ENCODE measurements at places on chromosomes 13 and 19.

- peak; percentile 15 for DNase-seq
Measured at GRCh38 chr19:17576758-17577456, 21.5 kb downstream of the COLGALT1 start.

- no peak for DNase-seq
Measured at GRCh38 chr19:3382460-3383100, 16.2 kb downstream of the NFIC start.

DNA sequence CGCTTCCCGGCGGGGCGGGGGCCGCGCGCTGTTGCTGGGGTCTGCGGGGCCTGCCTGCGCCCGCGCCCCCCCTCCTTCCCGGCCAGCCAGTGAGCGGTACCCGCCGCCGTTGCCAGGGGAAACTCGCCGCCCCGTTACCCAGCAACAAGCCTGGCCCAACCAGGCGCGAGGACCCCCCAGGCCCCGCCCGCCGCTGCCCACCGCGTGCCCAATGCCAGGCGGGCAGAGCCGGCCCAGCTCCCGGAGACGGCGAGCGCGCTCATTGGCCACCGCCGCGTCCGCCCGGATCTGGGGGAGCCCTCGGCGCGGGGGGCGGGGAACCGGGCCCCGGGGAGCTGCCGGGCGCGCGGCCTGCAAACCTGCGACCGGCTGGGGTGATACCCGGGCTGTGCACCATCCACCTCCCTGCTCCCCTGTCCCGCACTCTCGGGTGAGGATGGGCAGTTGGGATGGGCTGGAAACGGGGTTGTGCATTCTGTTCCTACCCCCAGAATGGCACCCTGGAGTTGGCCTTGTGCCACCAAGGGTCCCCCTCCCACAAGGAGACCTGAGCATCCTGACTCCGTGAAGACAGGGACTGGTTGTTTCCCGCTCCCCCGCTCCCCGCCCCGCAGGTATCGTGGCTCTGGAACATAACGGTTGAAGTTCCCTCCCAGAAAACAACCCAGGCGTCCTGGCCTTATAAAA, 8.8 kb upstream of the BBC3 start:
- peak; percentile 37 for DNase-seq

DNA sequence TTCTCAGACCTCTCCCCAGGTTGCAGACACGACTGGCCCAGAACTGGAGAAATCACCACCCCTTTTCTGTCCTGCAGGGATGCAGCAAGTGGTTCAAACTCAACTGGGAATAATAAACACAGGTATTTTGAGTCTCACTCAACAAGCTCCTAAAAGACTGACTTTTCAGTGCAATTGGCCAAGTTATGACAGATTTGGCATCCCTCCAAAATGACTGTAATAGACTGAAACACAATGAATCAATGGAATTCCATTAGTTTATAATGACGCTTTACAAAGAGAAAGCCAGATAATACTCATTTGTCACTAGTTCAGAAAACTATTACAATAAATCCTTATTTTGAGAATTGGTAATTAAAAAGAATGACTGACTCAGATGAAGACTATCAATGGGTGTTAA, 38.1 kb downstream of the MIPEP start:
- no peak for DNase-seq

DNA sequence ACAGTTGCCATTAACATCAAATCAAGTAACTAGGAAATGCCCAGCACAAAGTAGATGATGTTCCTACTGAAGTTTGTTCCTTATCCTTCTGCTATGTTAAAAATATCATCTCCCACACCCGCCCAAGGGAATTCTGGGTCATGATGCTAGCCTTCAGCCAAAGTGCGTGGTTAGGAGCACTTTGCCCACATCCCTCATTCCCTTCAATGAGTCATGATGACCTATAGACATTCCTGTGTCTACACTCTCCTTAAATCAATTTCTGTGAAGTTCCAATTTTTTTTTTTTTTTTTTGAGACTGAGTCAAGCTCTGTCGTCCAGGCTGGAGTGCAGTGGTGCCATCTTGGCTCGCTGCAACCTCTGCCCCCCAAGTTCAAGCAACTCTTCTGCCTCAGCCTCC, 17.0 kb downstream of the RXFP2 start:
- DNase-seq = peak; percentile 98

DNA sequence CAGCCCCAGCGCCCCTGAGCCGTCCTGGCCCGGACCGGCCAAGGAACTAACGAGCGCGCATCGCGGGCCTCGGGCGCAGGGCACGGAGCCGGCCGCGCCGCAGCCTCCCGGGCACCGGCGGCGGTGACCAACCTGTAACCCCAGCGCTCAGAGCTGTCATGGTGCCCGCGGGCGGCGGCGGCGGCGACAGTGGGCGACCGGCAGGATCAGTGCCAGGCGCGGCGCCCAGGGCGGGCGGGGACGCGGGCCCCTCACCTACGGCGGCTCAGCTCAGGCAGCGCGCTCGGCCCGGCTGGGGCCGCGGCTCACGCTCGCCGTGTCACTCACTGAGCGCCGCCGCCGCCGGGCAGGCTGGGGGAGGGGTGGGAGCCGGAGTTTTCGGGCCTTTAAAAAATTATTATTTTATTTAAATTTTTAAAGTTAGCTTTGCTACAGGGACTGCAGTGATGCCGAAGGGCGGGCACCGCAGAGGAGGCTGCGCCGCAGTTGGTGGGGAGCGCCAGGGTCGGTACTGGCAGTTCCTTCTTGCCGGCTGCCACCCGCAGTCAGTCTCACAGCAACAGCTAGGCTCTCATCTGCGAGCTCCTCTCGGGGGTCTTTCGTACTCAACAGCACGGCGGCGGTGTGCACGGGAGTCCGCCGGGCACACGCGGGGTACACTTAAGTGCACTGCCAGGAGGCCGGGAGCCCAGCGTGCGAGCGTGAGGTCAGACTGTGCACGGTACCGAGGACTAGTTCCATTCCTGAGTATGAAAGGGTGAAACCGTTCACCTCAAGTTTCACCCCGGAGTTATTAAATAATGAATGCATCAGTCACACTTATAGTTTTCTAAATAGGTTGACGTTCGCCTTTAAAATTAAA, at the start of gene NALCN:
Gene NALCN (minus strand): TSS at position 328 of the 862 bp plus-strand sequence. CDS start 17,382 bp downstream, outside the sequence.
- no peak for DNase-seq

DNA sequence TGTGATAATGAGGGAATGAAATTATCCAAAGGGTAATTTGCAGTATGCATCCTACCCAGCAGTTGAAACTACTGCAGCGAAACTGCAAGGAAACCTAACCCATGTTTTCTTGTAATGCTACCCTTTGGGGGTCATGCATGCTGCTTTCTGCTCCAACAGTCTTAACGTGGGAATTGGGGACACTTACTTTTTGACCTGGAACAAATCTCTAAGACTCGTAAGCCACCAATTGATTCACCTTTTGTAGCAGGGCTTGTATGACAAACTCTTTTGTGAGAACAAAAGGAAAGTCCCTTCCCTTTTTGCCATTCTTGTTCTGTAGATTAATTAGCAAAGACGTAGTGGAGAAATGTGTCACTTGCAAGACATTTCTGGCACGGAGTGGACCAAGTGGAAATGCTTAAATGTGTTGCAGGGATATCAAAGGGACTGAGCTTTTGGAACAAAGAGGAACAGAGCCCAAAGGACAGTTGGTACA, 27.4 kb downstream of the LRCH1 start:
- no peak for DNase-seq

DNA sequence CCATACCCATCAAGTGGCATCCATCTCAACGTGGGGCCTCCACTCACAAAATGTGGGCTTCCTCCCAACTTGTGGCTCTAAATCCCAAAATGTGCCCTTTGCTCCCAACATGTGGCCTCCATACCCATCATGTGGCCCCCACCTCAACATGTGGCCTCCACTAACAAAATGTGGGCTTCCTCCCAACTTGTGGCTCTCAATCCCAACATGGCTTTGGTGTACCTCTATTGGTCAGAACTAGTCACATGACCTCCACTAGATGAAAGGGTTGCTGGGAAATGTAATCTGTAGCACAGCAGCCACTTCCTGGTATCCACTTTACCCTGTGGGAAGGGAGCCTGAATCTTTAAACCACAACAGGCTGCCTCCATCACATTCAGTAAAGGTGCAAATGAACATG, 10.1 kb upstream of the ACER1 start:
- no peak for DNase-seq

DNA sequence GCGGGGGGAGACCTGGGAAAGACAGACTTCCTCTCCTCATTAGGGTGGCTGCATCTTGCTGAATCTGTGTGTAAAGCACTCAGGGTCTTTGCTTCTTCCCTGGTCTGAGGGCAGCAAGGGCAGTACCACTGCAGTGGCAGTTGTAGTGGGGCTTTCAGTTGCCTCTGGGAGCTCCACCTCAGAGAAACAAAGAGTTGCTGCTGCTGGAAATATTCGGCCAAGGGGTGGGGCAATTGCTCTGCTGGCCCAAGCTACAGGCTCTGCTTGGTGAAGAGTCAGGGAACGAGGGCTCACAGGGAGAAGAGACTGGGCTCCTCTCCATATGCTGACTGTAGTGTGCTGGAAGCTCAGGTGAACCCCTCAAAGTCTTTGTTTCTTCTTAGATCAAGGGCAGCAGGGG, 52.5 kb downstream of the POSTN start:
- DNase-seq = no peak

DNA sequence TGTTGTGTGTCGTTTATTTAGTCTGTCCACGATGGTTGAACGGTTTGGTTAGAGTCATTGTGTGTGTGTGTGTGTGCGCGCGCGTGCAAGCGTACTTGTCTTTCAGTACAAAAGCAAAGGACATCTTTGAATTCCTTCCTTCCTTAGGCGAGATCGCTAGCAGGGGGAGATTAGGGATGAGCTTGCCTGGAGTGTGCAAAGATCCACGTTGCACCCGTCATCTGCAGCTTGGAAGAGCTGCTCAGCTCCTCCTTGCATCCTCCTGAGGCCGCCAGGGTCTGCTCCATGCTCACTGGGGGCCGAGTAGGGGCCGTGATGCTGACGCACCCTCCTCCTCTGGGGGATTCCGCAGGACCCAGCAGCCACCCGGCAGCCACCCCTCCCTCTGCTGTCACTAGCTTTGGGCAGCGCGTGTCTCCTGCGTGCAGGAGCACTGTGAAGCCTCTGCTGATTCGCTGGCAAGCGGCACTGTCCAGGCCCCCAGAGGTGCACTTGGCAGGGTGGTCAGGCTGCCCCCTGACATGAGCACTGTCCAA, 137.3 kb downstream of the KDM4B start:
- no peak for DNase-seq

DNA sequence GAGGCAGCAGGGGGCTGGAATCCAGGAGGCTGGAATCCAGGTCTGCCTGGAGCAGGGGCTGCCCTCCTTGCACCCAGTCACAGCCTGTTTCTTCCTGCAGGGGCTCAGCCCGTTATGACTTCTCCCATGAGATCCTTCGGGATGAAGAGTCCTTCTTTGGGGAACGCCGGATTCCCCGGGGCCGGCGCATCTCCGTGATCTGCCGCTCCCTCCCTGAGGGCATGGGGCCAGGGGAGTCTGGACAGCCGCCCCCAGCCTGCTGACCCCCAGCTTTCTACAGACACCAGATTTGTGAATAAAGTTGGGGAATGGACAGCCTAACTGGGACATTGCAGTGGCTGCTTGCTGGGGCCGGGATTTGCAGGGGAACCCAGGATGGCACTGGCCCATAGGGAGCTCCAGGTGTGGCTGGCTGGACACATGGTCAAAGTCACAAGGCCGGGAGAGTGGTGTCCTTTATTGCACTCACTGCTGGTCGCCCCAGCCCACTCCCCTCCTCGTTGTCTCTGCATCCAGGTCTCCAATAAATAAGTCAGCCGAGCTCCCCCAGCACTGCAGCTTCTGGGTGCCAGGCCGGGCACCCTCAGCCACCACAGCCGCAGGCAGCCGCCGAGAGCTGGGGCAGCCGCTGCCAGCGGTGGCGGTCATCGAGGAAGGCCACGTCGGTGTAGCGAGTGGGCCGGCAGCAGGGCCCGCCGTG, 872 bp downstream of the PSPN start:
- no peak for DNase-seq

GRCh38 chr19:807627-808422, 10.6 kb downstream of the PTBP1 start:
- DNase-seq = no peak

DNA sequence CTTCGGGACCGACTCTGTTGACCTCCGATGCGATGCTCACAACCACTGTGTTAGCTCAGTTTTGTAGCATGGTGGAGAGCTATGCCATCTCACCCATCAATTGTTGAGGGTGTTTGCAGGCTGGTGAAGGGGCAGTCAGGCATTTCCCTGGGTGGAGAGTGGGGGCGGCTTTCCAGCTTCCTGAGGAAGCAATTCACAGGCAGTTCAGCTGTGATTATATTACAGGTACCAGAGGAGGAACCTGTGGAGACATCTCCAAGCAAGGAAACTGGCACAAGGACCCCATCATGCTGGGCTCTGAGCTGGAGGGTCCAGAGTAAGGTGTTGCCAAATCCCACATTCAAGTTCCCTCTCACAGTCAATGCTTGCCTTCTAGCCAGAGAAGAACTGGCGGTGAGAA, 166.0 kb upstream of the ZNF536 start:
- no peak for DNase-seq

Data from AG10803 (cell line).